ENCODE measurements at places on chromosomes 13 and 19. TPM values are rescaled to one million over a fixed set of nuclear protein-coding genes. Genes with fewer than 3 reads are reported as not detected.

Gene HSH2D
- total RNA-seq: not detected

Gene TMC4
- total RNA-seq: not detected

Gene CD209
- total RNA-seq: not detected

Gene CEACAM8
- not detected for total RNA-seq

Gene NDUFA13
- total RNA-seq: 103 TPM

Gene OR4F17
- total RNA-seq: not detected

Measured in cardiac ventricle fibroblast (primary cell).